Left lobe of liver (tissue), 2 donors: ENCODE measurements at places on chromosomes 4 and X. TPM values are rescaled to one million over a fixed set of nuclear protein-coding genes. Genes with fewer than 3 reads are reported as not detected.

SAGE1 gene
- not detected for total RNA-seq

NAP1L3 gene
- total RNA-seq: 0.30 TPM

NR3C2 gene
- total RNA-seq: 12.0 TPM

AMBN gene
- not detected for total RNA-seq

SOWAHB gene
- 22.1 TPM for total RNA-seq

CTSO gene
- 38.8 TPM for total RNA-seq

SHROOM2 gene
- 4.7 TPM for total RNA-seq

GPRASP3 gene
- total RNA-seq: 2.4 TPM

DNA sequence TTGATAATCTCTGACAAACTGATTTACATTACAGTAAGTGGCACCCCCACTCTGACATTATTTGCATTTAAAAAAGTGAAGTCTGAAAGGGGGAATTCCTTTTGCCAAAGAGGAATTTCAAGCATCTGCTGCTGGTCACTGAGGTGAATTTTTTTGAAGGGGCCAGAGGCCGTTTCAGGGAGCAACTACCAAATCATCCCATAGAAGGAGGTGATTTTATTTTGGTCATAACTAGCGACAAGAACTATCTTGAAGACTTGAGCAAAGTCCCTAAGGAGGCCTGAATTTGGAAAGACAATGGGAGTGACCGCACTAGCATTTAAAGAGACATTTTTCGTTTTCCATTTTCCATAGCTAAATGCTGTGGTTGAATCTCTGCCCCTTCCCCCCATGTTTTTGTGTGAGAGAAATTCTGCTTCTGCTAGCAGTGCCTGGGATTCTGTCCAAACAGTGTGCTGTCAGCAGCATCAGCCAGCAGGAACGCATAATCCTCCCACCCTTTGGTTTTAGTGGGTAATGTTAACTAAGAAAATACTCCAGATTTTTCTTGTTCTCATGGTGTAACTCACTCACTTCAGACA, 110.1 kb upstream of the MED14 start:
- no peak for DNase-seq

GRCh38 chrX:153874085-153874365, 11.9 kb downstream of the L1CAM start:
- DNase-seq: no peak

DNA sequence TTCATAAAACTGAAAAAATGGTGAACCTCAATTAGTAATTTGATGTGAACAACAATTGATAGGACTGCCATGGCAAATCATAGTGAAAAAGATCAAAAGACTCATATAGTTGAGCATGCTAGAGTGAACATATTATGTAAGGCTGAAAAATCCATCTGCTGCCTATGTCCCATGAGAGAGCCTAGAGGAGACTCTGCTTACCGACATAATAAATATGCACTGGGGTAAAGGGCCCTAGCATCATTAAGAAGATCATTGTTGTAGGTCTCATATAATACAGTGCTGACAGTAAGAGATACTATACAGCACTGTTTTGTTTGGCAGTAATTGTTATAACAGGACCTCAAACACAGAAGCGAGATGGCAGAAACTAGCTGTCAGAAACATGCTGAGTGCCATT, 229.0 kb downstream of the PABPC4L start:
- DNase-seq: no peak

- DNase-seq: no peak
Observed at GRCh38 chr4:1380368-1381151, 25.7 kb downstream of the NKX1-1 start.

GRCh38 chr4:96407738-96408463, 568.0 kb downstream of the PDHA2 start:
- DNase-seq: no peak

- no peak for DNase-seq
Observed at GRCh38 chr4:132998585-132999230, 150.4 kb upstream of the PCDH10 start.

- DNase-seq: no peak
Observed at GRCh38 chrX:119760026-119760877, 1.9 kb downstream of the SOWAHD start.

DNA sequence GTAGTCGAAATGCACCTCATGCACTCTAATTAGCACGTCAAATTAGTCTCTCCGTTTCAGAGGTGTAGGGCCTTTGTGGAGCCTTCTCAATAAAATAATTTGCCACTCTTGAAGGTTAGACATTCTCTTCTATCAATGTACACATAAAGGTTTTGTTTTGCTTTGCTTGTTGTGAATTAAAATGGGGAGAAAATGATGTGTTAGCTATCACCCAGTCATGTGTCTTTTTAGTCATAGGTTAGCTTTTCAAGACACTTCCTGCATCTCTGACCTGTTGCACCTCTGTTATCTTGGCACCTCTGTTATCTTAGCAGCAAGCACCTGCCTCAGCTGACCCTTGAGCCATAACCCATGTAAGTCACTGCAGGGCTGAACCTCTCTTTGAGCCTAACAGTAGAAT, 936 bp downstream of the TMEM144 start:
- DNase-seq: no peak

DNA sequence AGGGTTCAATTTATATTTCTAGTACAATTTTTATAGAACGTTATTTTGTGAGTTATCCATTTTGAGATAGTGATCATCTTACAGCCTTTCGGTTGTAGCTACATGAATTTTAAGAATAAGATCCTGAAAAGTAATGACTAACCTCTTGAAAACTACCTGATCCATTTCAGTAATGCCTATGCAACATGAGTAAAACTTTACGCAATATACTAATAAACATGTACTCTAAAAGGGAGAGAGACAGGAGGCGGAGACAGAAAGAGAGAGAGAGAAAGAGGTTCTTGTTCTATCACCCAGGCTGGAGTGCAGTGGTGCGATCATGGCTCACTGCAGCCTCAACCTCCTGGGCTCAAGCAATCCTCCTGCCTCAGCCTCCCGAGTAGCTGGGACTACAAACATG, 816.1 kb downstream of the CCSER1 start:
- no peak for DNase-seq

GRCh38 chr4:105002278-105002677, 144.4 kb upstream of the TET2 start:
- DNase-seq: no peak

DNA sequence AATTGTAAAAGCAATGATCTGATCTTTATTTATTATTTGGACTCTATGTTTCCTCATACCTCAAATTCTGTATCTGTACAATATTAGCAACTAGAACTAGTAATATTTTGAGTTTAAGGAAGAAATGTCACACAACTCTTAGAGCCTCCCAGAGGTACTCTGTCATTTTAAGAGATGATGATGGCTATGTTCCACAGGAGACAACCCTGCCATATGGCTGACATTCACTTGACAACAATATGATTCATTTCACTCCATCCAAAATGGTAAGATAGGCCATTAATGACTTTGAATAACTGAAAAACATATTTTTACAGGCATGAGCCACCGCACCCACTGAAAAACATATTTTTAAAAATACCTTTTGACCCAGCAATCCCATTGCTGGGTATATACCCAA, 190.3 kb downstream of the MAML3 start:
- no peak for DNase-seq

GRCh38 chrX:96433409-96434077, 251.1 kb upstream of the DIAPH2 start:
- no peak for DNase-seq

GRCh38 chrX:38375891-38376290, 23.5 kb downstream of the OTC start:
- no peak for DNase-seq
